Muscle of leg (tissue), 16 donors: ENCODE measurements at places on chromosomes 12 and 14. TPM values are rescaled to one million over a fixed set of nuclear protein-coding genes. Genes with fewer than 3 reads are reported as not detected.

CATSPERB gene
- total RNA-seq = 0.80 TPM

DNA sequence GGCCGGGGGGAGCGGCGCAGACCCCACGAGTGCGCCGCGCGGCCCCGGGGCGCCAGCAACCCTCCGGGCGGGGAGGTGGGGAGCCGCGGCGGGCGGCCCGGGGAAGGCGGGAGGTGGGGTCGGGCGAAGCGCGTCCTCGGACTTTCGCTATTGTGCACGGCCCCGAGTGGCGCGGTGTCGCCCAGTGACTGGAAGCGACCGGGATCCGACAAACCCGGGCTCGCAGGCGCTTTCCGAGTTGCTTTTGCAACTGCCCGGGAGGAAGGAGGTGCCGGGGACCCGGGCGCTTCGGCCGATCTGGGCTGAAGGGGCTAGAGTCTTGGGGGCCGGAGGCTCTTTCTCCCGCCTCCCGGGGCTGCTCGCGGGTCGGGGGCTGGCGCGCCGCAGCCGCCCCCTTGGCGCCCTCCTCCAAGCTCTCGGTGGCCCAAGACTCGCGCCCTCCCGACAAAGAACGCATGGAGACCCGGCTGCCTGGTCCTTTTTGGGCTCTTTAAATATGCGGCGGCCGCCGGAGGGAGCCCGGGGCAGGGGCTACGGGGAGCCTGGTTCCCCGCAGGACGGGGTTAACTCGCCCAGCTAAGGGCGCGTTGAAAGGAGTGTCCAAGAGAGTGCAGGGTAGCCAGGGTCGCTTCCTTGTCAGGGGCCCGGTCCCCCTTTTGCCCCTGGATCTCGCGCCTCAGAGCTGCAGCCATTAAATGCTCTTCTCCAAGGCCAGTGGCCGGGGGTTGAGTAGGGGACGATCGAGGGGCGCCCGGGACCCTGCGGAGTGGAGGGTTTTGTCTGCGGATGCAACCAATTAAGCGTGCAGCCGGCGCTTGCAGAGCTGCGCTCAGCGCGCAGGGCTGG lies 1.4 kb downstream of the HMGA2 start:
- peak overlapping the region; percentile 73 for H3K4me3 ChIP-seq
- peaks cover 5% of the 10 kb centered on the region for H3K27me3 ChIP-seq
- DNase-seq = peak; percentile 81
- H3K4me1 ChIP-seq = peaks cover 17% of the 10 kb centered on the region
- no peaks in the 10 kb centered on the region for H3K36me3 ChIP-seq
- peak overlapping the region; percentile 78 for H3K27ac ChIP-seq

DNA sequence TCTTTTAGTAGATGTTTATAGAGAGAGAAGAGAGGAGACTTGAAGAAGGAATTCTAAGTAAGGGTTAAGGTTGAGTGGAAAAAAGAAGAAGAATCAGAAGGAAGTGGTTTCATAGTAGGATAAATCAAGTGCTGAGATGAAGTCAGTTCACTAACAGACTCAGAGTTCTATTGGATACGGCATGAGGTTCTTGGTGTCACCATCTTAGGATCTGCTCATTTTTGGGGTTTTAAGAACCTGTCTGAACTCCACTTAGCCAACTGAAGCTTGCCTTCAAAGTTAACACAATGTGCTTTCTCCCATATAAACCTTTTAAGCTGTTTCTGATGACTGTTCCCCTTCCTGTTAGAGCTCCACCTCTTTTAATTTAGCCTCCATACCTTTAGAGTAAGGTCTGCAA lies 152.6 kb downstream of the PRKCH start:
- no peak for DNase-seq
- no peak overlapping the region for H3K4me3 ChIP-seq
- H3K27me3 ChIP-seq = no peaks in the 10 kb centered on the region
- no peaks in the 10 kb centered on the region for H3K36me3 ChIP-seq

RIPK3 gene
- total RNA-seq = 2.0 TPM

TNS2 gene
- 49.3 TPM for total RNA-seq

DNA sequence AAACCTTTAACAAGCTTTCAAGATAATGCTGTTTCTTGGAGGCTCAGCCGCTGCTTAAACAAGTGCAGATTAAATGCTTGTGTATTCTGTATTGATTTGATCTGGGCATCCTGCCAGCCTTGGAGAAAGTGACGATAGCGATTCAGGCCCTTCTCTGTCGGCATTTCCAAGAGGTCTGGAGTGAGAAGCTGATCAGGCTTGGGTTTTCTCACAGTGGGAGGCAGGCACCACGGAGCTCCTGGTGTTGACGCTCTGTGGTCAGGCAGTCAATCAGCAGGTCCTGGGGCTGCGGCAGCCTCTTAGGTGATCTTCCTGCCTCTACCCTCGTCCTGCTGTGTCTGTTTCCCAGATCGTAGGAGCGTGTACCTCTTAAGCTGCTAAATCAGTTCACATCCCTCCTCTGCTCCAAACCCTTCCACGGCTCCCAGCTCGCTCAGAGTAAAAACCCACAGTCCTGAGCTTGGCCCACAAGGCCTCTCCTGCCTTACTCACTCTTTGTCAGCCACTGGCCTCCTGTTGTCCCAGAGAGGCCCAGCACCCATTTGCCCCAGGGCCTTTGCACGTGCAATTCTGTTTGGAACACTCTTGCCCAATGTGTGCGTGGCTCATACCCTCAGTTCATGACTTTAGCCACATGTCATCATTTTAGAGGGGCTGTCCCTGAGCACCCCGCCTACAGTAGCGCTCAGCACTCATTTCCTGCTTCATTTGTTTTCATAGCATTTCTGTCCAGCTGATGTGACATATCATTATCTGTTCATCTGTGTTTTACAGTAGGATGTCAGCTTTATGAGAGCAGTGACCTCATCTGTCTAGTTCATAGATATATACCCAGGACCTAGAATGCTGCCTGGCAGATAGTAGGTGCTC lies 155.4 kb downstream of the AACS start:
- no peak overlapping the region for H3K4me3 ChIP-seq
- peak; percentile 19 for DNase-seq
- no peaks in the 10 kb centered on the region for H3K4me1 ChIP-seq

VDR gene
- total RNA-seq = 0.40 TPM

BCL11B gene
- total RNA-seq = 1.2 TPM

- no peaks in the 10 kb centered on the region for H3K36me3 ChIP-seq
- peaks cover 21% of the 10 kb centered on the region for H3K4me1 ChIP-seq
- H3K27me3 ChIP-seq = peaks cover 77% of the 10 kb centered on the region
- no peak overlapping the region for H3K4me3 ChIP-seq
Observed at GRCh38 chr12:49966511-49967041, 4.9 kb downstream of the AQP5 start.

- H3K4me3 ChIP-seq = no peak overlapping the region
- H3K27ac ChIP-seq = peak overlapping the region; percentile 56
- H3K4me1 ChIP-seq = peaks cover 7% of the 10 kb centered on the region
Observed at GRCh38 chr12:63915105-63915800, 70.8 kb downstream of the SRGAP1 start.

TMEM132C gene
- 0.89 TPM for total RNA-seq

DNA sequence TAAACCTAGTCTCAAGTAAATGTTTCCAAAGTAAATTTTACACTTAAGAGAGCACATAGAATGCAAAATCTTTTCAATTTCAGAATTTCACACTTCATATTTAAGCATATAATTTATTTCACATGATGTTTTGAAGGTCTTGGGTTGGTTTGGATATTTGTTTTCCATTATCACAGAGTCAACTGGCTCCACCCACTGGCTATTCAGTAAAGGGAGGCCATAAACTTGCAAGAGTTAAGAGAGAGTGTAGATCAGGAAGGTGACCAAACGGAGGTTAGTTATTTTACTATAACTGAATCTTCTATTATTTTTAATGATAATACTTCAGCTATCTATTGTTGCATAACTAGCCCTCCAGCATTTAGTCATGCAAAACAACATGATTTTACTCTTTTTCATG lies 6.2 kb upstream of the CPNE8 start:
- no peak overlapping the region for H3K4me3 ChIP-seq
- no peak for DNase-seq
- no peak overlapping the region for H3K27ac ChIP-seq
- no peaks in the 10 kb centered on the region for H3K27me3 ChIP-seq
- no peaks in the 10 kb centered on the region for H3K4me1 ChIP-seq
- H3K36me3 ChIP-seq = no peaks in the 10 kb centered on the region

GRCh38 chr14:68894802-68895703 lies 84.0 kb downstream of the ACTN1 start:
- H3K36me3 ChIP-seq = peaks cover 46% of the 10 kb centered on the region
- no peak overlapping the region for H3K27ac ChIP-seq
- peaks cover 3% of the 10 kb centered on the region for H3K4me1 ChIP-seq

DNA sequence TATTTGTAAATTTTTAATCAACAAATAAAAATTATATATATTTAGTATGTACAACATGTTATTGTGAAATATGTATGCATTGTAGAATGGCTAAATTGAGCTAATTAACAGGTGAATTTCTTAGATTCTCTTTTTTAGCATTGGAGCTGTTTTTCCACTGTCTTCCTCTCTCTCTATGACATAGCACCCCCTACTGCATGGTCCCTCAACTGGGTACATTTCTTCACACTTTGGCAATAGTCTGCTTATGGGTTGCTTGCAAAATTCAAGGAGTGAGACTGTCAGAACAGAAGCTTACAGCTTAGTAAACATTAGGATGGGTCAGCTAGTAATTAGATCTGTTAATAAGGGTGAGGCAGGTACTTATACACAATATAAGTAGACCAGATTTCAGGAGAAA lies 658.5 kb upstream of the MGAT4C start:
- no peak overlapping the region for H3K27ac ChIP-seq
- H3K4me3 ChIP-seq = no peak overlapping the region
- no peaks in the 10 kb centered on the region for H3K27me3 ChIP-seq
- H3K4me1 ChIP-seq = no peaks in the 10 kb centered on the region

LPAR5 gene
- total RNA-seq = 0.58 TPM
